Cerebellar nuclear complex (tissue), 1 donor: ENCODE measurements at places on chromosomes 12 and 14.

GRCh38 chr14:103372552-103373304 lies 12.5 kb upstream of the MARK3 start:
- DNase-seq, result no peak

DNA sequence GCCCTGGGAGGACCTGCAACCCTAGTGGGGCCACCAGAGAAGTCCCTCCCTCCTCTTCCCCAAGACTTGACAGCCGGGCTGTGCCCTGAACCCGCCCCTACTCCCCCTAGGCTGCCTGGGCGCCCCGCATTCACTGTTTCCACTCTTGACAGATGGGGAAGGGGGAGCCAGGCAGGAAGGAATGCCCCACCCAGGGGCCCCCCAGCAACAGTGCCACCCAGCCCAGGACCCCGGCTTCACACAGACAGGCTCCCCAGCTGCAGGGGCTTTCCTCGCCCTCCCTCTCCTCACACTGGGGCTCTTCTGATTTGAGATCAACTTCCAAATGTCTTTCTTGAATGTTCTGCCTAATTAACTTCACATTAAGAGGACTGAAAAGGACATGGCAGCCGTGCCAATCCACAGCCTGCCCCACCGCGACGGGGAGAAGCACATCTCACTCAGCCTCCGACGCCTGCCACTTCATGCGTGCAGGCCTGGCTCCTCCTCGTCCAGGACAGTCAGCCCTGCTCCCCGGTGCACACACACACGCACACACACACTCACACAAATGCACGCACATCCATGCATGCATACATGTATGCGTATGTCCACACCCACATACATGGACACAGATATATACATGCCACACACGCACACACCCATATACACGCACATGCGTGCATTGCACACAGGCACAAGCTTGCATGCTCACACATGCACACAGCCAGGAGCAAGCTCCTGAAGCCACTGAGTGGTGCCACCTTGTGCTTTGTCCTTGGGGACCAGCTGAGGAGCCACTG lies 19.6 kb upstream of the C14orf180 start:
- DNase-seq, result no peak

- no peak for DNase-seq
Measured at GRCh38 chr14:97777622-97778355, 980.6 kb downstream of the VRK1 start.

- DNase-seq, result no peak
Measured at GRCh38 chr12:452667-453210, 7.0 kb upstream of the B4GALNT3 start.

- DNase-seq, result no peak
Measured at GRCh38 chr14:30874120-30874998, at the start of gene COCH. Gene COCH, plus strand, starts transcription at chr14:30874559. Its CDS starts 380 bp downstream, at chr14:30874939.

GRCh38 chr14:91946622-91947474 lies 646 bp downstream of the FBLN5 start:
- DNase-seq, result no peak

GRCh38 chr12:10849425-10849878 lies at the start of gene PRR4:
Gene PRR4, minus strand, starts transcription at chr12:10849475. Its CDS starts 38 bp downstream, at chr12:10849437.
- DNase-seq, result no peak

GRCh38 chr14:39374851-39375250 lies 57.4 kb downstream of the FBXO33 start:
- no peak for DNase-seq

- no peak for DNase-seq
Measured at GRCh38 chr12:52631264-52631663, 12.9 kb upstream of the KRT73 start.

DNA sequence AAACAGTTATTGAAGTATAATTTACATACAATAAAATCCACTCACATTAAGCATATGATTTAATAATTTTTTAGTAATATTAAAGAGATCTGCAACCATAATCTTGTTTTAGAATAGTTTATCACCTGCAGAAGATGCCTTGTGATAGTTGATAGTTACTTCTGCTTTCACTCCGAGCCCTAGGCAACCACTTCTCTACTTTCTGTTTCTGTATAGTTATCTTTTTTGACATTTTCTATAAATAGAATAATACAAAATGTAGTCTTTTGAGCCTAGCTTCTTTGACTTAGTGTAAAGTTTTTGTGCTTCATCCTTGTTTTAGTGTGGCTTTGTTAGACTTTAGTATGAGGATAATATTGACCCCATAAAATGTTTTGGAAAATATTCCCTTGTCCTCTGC lies 111.0 kb downstream of the MNAT1 start:
- no peak for DNase-seq

DNA sequence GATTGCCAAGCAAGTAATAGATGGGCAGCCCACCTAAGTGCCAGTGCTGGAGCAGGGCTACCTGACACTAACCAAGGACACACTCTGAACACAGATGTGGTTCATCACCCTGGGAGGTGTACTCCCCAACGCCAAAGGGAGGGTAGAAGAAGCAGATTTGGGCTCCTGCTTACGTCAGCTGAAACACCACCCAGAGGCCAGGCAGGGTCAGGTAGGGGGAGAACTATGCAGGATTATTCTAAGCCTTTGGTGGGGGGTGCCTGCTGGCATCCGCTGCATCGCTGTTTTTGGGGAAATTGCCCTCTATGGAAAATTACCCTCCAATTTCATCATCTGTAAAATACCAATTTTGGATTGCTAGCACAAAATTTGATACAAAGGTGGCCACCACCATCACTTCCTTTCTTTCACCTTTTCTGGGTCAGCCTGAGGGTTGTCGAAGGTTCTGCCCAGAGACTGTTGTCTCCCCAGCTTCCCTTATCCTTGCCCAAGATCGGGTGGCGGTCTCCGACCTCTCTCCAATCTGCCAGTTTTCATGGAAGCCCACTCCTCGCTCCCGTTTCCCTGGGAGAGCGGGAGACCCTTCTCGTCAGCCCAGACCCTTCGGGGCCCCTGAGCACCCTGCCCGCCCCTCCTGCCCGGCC lies 535 bp downstream of the BIN2 start:
- no peak for DNase-seq

DNA sequence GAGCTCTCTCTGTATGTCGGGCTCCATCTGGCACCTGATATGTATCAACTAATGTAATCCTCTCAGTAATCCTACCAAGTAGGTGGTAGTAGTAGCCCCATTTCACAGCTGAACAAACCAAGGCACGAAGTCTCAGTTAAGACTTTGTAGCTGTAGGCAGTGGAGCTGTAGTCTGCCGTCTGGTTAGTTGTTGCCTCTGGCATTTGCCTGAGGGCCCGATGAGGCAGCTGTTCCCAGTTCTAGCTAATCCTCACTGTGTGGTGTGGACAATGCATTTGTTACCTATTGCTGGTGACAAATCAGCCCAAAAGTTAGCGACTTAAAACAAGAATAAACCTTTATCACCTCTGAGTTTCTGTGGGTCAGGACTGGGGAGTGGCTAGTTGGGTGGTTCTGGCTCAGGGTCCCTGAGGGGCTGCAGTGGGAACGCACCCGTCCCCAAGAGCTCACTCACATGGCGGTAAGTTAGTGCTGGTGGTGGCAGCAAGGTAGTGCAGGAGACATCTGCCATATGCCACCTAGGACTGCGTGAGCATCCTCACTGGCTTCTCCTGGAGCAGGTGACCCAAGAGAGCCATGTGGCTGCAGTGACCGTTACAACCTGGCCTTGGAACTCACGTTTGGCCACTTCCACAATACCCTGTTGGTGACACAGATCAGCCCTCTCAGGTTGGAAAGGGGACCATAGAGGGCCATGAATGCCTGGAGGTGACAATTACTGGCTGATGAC lies 5.6 kb downstream of the AACS start:
- no peak for DNase-seq

DNA sequence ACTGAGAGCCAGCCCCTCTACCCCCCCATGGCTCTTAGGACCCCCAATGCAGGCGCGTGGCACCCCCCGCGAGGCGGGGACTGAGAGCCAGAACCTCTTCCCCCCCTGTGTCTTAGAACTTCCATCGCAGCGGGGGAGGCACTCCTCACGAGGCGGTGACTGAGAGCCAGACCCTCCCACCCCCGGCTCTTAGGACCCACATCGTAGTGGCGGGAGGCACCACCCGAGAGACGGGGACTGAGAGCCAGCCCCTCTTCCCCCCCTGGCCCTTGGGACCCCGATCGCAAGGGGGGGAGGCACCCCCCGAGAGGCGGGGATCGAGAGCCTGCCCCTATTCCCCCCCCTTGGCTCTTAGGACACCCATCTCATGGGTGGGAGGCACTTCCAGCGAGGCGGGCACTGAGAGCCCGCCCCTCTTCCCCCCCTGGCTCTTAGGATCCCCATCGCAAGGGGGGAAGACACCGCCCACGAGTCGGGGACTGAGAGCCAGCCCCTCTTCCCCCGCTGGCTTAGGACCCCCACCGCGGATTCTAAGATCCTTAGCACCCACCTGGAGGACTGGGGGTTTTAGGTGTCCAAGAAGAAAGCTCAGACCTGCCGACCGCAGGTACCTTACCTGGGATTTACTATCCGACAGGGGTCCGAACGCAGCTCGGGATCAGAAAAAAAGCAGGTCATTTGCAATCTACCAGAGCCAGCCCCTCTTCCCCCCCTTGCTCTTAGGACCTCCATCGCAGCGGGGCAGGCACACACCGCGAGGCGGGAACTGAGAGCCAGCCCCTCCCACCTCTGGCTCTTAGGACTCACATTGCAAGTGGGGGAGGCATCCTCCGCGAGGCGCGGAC lies 44.9 kb downstream of the DDX11 start:
- DNase-seq, result no peak

DNA sequence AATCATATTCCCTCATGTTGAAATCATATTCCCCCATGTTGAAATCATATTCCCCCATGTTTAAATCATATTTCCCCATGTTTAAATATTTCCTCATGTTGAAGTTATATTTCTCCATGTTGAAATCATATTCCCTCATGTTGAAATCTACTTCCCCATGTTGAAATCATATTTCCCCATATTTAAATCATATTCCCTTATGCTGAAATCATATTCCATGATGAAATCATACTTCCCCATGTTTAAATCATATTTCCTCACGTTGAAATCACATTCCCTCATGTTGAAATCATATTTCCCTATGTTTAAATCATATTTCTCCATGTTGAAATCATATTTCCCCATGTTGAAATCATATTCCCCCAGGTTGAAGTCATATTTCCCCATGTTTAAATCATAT lies 34.6 kb upstream of the ADGRD1 start:
- DNase-seq, result no peak

GRCh38 chr14:99254328-99255009 lies 17.5 kb downstream of the BCL11B start:
- DNase-seq, result no peak

DNA sequence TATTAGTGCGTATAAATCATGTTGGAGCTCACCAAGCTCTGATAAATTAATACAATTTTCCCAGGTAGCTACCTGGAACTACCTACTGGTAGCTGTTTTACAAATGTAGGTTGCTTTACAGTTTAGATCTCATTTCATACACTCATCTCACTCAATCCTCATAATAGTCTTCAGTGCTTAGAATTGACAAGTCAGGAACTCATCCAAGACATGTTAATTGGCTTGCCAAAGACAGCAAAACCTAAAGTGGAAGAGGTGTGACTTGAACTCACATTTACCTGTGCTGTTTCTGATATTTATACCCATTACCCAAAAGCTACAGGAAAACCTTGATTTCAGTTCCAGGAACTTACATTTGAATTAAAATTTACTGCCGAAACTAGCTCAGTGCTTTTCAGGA lies 296.7 kb downstream of the DIO2 start:
- DNase-seq, result no peak

DNA sequence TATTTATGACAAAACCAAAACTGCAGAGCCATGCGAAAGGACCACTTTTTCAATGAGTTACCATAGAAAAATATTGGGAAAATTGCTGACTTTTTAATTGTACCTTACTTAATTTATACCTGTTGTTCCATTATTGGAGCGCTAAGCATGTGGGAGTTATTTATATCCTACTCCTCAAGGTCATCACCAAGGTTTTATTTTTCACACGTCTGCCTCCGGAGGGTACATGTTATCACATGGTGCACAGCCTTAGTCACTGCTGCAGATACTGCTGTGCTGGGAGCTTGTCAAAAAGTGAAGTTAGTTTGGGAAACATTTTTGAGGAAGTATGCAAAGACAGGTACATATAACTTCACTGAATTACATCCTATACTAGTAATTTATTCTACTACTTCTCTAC lies 1444.3 kb downstream of the AACS start:
- DNase-seq, result no peak

DNA sequence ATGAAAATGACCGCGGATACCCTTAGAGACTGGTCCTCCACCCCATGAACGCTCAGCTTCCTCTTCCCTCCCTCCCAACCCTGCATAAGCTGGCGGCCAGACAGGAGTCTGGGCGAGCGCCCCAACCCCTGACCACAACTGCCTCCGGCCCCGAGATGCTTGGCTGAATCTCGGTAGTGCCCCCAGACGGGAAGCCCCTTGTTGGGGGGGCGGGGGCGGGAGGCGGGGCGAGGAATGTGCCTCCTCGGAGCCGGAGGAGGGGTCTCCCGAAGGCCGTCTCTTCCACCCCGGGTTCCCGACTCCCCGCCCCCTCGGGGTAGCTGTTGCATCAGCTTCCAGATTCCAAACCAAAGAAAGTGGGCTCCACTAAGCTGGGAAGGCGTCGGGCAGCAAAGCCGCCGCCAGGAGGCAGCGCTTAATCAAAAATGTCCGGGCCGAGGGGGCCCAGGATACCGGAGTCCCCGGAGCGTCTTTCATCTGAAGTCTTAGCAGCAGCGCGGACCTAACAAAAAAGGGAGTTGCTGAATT lies 7.1 kb upstream of the MRPL52 start:
- no peak for DNase-seq

- DNase-seq, result no peak
Measured at GRCh38 chr12:122265886-122266229, 436 bp downstream of the VPS33A start.

DNA sequence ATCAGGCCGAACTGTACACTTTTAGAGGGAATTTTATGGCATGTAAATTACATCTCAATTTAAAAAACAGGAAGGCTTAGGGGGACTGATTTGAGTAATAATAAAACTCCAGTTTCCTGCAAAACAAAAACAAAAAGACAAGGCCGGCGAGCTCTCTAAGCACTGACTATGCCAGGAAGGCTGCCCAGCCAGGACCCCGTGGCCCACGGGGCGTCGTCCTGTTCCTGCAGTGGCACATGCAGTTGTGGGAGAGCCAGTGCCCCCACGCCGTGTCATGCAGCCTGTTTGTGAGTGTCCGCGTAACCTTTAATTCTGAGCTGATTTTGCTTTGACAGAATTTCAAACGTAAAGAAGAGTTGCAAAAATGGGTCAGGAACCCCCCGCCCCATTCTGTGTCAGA lies 10.5 kb downstream of the XRCC3 start:
- no peak for DNase-seq

DNA sequence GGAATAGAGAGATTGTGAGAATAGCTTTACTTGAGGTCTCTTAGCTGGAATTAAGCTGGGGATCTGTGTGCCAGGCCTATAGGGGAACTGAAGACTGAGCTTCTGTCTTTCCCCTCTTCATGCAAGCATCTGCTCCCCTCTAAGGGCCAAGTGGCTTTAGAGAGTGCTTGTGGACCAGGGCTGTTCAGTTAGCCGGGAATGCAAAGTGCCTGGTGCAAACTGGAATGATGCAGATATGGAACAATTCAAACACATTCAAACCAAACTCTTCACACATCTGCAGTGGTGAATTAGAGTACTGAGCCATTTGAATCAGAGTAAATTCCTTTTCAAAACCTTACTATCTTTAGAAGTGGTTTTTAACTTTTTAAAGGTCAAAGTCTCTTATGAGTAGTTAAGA lies 99.0 kb downstream of the LIN7A start:
- DNase-seq, result no peak
